Stimulated activated CD8-positive, alpha-beta memory T cell treated with anti-CD3 and anti-CD28 coated beads, Interleukin-4, amount 100 ng/mL, for 1 hour (primary cell): ENCODE measurements at places on chromosomes 6 and 20.

- DNase-seq = no peak
Observed at GRCh38 chr20:2242678-2243077, 53.1 kb upstream of the TGM3 start.

- DNase-seq = no peak
Observed at GRCh38 chr20:49790077-49790798, 22.4 kb upstream of the SLC9A8 start.

DNA sequence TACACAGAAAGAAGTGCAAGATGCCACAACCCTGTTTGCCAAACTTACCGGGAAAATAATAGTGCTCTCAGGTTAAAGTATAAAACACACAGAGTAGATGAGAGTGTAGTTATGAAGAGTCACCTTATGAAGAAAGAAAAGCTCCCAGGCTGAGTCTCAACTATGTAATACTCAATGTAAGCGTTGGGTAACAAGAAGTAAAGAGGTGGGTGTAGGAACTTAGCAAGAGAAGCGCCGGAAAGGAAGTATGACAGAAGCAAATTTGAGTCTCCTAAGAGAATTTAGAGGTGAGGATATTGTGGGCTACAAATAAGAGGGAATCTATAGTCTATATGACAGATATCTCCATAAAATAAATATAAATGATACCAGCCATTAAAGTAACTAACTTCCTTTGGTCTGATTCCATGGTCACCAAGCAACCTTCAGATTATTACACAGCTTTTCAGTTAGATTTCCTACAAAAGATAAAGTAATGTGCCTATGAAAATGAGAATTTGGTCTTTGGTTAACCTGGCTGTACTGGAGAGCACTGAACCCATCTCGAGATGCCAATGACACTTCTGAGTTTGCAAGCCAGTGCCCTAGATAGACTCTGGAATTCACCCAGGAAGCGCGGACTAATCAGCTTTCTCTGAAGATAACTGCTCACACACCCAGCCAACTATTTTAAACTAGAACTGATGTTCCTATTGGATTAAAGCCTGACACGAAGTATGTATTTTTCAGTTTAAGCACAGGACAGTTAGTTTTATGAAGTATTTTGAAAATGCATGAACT is 1.8 kb downstream of the TUBE1 start:
- DNase-seq = no peak

DNA sequence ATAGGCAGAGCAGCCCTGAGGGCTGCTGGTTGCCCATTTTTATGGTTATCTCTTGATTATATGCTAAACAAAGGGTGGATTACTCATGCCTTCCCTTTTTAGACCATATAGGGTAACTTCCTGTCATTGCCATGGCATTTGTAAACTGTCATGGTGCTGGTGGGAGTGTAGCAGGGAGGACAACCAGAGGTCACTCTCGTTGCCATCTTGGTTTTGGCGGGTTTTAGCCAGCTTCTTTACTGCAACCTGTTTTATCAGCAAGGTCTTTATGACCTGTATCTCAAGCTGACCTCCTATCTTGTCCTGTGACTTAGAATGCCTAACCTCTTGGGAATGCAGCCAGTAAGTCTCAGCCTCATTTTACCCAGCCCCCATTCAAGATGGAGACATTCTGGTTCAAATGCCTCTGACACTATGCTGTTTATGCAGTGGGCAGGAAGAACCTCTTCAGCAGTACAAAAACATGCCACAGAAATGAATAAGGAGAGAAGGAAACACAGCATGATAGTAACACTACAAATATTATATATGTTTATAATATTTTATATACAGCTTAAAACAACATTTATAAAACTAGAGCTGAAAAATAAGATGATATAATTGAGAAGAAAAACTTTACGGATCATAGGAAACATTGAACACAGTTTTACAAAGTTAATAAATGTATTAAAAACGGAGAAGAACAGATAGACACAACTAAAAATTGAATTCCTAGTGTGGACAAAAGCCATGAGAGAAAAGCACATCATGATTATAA is 58.9 kb upstream of the SAMD5 start:
- DNase-seq = no peak

- DNase-seq = no peak
Observed at GRCh38 chr6:45982280-45983036, 33.2 kb downstream of the CLIC5 start.

- DNase-seq = no peak
Observed at GRCh38 chr6:117840541-117840983, 66.5 kb upstream of the SLC35F1 start.

DNA sequence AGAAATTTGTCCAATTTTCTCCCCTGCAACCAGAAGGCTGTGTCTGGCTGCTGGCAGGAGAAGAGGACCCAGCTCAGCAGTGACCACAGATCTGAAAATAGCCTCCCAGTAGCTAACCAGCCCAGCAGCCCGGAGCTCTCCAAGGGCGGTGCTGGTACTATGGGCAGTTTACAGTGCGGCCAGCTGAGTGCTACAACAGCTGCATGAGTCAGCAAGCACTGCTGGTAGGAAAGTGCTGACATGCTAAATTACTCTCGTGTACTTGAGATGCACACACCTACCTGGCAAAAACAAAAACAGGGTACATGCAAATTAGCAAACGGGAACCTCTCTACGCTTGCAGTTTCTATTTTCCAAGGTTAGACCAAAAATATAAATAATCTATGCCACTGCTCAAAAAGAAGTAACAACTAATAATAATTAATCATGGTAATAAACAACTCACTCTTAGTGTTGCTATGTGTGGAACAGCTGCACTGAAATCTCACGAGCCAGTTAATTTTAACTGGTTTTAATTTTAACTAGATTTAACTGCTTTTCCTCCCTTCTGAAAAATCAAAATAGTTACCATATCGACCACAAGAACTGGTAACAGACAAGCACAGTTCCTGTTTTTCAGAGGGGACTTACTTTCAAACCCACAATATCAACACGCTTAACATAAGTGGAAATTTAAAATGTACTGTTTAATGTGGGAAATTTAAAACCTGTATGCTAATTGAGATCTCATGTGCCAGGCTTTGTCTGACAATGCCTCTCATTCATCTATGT is 10.8 kb downstream of the BACH2 start:
- DNase-seq = no peak

DNA sequence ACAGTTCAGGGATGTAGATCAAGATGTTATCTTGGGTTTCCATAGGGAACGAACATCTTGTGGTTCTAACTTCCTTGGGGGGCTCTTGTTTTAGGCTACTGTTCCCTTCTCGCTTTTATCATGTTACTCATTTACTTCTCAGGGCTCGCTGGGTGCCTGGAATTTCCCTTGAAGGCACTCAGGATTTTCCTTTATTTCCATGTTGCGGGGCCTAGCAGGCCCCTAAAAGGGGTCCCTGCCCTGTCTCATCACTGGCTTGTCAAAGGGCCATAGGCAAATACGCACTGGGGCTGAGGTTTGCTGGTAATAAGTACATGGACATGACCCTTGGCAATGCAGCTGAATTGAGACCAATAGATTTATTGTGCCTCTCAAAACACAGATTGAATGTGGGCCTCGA is 262.3 kb downstream of the CDH4 start:
- DNase-seq = no peak

DNA sequence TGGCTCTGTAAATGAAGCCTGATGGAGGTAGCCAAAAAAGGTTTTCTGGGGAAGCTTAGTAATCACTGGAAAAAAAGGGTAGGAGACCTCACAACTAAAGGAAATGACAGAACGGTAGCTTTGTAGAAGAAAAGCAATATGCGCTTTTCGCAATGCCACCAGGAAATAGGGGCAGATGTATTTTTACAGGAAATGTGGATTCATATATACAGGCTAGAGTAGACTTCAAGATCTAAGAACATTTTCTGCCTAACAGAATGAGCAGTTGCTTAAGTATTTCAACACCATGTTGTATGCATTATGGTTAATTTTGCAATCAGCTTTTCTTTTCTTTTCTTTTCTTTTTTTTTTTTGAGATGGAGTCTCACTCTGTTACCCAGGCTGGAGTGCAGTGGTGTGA is 219.6 kb downstream of the CD83 start:
- no peak for DNase-seq

GRCh38 chr20:49634116-49634515 is 66.2 kb upstream of the PTGIS start:
- DNase-seq = no peak

- no peak for DNase-seq
Observed at GRCh38 chr6:170006900-170007467, 255.6 kb downstream of the ERMARD start.

DNA sequence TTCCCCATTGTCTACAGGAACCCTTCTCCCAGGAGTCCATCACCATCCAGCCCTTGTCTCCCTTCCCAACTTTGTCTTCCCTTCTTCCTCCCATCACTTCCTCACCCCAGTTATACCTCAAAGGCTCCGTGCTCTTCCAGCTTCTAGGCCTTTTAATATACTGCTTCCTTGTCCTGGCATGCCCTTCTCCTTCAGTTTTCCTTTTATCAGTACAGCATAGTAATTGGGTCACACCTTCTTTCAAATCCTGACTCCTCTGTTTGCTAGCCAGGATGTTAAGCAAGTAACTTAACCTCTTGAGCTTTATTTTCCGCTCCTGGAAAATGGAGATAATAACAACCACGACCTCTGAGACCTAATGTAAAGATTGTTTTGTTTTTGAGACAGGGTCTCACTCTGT is 54.9 kb upstream of the PNRC1 start:
- DNase-seq = no peak

GRCh38 chr6:138685257-138685656 is 88.3 kb upstream of the CCDC28A start:
- DNase-seq = no peak

DNA sequence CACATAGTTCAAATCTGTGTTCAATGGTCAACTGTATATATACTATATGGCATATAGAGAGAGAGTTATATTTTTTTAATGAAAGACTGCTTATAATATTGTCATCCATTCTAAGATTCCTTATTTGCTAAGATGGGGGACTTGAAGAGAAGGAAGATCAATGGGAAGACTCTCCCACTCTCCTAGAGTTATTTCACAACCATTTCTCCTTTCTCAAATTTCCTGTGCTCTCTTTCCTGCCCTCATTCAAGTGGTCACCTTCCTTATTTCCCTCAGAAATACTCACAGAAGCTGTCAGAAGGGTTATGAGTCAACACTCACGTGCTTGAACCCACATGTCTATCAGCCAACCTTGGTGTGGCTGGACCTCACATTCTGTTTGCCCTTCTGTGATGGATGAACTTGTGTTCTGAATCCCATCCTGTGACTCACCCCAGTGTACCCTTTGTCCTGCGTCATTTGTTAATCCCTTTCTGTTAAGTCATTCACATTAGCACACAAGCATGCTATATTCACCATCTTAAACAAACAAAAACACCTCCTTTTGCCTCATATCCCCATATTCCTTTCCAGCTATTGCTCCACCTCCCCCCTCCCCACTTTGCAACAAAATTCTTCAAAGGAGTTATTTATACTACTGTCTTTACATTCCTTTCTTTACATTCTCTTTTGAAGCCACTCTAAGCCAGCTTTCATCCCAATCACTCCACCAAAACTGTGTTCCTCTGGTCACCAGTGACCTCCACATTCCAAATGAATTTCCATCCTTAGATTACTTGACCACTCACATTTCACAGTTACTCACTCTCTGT is 279.3 kb upstream of the TCF21 start:
- DNase-seq = no peak

- no peak for DNase-seq
Observed at GRCh38 chr6:37696220-37696840, 1.4 kb downstream of the MDGA1 start.

DNA sequence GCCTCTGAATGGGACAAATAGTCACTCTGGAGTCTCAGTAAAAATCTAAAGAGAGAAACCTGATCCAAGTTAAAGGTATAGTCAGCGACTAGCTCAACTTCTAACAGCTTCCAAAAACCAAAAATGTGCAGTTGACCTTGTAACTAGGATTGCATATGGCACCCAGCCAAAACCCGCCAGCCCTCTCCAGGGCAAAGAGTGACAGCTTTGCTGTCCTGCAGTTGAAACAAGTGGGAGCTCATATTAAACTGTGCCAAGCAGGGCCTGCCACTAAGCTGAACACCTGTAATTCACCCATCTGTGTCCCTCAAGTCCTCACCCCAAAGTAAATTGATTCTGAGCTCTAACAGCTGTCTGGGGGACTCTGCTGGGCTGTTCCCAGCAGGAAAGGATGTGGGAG is 695.3 kb downstream of the MAFB start:
- no peak for DNase-seq

- no peak for DNase-seq
Observed at GRCh38 chr20:46631874-46632446, 19.3 kb downstream of the SLC13A3 start.

DNA sequence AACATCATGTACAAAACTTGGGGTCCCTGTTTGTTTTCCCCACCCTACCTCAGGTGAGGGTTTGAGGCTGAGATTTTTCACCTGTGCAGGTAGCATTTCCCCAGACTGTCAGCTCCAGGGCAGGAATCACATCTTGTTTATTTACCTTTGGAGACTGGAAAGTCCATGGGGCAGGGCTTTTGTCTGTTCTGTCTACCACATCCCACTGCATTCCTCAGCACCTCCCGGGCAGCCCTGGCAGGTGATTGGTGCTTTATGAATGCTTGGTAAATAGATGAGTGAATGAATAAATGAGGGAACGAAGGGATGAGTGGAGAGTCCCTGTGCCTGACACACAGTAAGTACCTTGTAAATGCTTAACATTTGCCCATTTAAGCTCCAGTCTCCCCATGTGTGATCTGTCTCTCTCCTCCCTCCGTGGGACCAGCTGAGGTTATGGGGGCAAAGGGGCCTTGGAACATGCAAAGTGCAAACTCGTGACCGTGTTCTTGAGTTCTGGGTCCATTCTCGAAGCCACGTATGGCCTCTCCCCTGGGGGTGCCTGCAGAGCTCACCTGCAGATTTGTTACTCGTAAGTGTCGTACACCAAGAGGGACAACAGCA is 69.7 kb upstream of the PMEPA1 start:
- no peak for DNase-seq

- no peak for DNase-seq
Observed at GRCh38 chr20:25279403-25279802, 31.5 kb downstream of the PYGB start.

GRCh38 chr20:39904476-39905112 is 784.4 kb downstream of the MAFB start:
- no peak for DNase-seq

DNA sequence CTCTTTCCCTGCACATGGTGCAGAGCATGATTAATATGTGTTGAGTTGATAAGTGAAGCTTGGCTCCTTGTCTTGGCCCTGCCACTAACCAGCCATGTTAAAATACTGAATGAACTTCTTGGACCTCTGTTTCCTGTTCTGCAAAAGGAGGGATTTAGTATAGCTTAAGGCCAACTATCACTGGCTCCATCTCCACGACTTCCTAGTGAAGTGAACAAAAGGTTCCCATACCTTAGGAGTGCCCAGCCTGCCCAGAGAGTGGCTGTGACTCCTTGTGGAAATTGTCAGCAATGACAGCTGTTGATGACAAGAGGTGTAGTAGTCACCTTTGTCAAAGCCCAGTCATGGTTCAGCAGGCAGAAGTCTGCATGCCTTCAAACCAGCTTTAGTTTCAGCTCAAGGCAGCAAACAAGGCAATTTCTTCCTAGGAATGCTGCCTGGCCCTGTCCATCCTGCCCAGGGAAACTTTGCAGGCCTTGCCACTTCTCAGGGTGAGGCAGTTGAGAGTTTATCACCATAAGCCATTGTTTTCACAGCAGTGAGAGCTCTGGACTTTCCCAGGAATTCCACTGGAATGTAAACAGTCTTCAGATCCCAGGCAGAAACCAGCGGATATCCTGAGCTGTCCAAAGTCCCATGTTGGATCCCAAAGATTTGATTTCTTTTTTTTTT is 169.7 kb upstream of the TNFAIP3 start:
- DNase-seq = no peak

GRCh38 chr6:125340991-125341390 is 39.2 kb upstream of the HDDC2 start:
- DNase-seq = no peak

- no peak for DNase-seq
Observed at GRCh38 chr6:71510057-71510713, 221.6 kb downstream of the OGFRL1 start.

GRCh38 chr6:143136647-143137046 is 76.0 kb downstream of the AIG1 start:
- DNase-seq = no peak
